ENCODE measurements at places on chromosomes 2 and 18.

DNA sequence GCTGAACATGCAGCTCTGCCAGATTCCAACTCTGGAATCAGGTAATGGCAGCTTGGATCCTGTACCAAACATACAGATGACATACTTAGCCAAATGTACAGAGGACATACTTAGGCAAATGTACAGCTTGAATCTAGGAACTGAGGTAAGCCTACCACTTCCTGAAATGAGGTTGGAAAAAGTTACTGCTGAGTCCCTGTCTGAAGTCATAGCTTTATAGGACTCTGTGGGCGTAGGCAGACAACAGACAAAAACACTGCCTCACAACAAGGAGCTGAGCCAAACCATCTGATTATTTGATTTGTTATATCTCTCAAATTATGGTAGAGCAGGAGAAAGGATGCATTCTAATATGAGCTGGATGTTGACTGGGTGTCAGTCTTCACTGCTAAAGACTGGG lies 290.2 kb upstream of the TCF4 start:
- no peak for DNase-seq

DNA sequence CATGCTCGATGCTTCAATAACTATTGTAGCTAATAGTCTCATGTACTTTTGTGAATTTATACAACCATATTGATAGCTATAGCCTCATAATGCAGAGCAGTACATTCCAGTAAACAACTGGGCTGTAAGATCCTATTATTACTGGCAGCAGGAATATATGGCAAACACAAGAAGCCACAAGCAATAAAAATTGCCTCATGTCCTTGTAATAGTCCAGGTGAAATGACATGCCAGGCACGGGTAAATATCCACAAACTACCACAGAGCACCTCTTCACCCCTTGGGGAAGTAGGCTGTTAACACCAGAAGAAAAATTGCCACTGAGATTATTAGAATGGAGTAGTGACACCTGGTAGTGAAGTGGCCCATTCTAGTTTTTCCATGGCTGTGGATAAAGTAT lies 158.3 kb downstream of the MTX2 start:
- DNase-seq = no peak

GRCh38 chr2:100182494-100183361 lies 40.3 kb upstream of the AFF3 start:
- DNase-seq = no peak

DNA sequence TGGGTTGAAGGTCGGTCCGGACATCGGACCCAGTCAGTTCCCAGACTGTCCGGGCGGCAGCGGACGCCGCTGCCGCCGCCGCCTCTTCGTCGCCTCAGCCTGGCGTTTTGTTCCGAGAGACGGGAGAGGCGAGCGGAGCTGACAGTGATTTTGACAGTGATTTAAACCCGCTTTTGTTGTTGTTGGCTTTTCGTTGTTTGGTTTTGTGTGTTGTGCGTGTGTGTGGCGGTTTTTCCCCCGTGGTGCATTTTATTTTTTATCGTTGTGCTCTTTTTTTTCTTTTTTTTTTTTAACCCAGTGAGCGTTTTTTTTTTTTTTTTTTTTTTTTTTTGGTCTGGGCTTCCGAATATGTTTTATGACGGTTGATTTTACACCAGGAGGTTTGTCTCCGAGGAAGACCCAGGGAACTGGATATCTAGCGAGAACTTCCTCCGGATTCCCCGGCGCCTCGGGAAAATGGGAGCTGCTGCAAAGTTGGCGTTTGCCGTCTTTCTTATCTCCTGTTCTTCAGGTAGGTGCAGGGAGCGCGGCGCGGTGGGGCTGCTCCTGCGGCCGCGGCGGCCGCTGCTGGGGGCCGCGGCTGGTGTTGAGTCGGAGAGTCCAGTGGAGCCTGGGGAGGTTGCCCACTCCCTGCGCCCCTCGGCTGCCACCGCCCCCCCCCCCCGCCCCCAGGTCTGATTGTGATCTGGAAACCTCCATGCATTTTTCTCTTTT lies at the start of gene ACVR2A:
Gene ACVR2A, plus strand, starts transcription at position 333 of the 714 bp plus-strand sequence. Its CDS starts 124 bp downstream, at position 457.
- peak; percentile 35 for DNase-seq

GRCh38 chr18:54718408-54718773 lies 109.9 kb upstream of the RAB27B start:
- no peak for DNase-seq

DNA sequence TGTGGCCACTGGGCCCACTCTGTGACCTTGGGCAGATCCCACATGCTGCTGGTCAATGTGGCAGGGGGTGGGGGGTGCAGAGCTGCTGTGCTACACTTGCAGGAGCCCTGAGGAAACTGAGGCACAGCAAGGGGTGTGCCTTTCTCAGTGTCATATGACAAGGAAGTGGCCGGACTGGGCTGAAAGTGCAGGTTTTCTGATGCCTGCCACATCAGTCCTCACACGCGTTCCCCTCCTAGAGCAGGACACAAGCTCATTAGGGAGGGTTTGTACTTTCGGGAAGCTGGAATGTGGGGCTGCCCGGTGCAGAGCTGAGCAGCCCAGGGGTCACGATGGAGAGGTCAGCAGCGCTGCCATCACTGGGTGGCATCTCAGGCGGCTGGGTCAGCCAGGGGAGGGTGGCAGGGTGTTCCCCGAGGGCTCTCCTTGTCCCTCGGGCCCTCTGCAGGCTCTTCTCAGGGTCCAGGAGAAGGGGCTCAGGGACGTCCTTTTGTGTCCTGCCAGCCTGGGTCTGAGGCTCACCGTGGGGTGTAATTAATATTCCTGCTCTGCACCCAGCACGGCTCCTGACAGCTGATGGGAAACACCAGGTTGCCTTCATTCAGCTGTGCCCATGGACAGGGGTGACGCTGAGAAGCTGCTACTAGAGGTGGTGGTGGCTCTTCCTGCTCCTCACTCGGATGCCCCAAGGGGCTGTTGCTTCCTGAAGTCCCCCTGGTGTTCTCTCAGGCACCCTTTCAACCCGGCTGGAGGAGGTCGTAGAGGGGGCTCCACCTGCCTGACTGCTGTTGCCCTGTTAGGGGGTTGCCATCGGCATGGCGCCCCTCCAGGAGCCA lies 62.1 kb upstream of the HDAC4 start:
- DNase-seq = no peak

DNA sequence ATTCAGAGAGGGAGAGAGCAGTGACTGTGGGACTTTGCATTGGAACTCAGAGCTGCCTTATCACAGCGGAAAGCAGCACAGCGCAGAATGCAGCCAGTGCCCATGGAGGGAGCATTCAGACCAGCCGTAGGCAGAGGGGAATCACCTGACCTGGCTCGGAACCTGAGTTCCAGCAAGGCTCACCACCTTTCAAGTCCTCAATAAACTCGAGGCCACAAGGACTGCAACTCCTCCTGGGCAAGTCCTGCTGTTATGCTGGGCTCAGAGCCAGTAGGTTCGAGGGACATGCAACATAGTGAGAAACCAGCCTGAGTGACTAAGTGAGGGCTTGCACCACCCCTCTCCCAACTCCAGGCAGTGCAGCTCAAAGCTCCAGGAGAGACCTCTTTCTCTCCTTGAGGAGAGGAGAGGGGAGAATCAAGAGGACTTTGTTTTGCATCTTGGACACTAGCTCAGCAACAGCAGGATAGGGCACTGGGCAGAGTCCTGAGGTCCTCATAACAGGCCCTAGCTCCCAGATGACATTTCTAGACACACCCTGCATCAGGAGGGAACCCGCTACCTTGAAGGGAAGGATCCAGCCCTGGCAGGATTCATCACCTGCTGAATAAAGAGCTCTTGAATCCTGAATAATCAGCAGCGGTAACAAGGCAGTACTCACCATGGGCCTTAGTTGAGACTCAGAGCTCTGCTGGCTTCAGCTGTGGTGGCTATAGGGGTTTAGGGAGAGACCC lies 136.8 kb upstream of the OTOS start:
- DNase-seq = peak; percentile 1

- DNase-seq = no peak
These were observed 183.5 kb upstream of the OSR1 start for GRCh38 chr2:19541884-19542283.

DNA sequence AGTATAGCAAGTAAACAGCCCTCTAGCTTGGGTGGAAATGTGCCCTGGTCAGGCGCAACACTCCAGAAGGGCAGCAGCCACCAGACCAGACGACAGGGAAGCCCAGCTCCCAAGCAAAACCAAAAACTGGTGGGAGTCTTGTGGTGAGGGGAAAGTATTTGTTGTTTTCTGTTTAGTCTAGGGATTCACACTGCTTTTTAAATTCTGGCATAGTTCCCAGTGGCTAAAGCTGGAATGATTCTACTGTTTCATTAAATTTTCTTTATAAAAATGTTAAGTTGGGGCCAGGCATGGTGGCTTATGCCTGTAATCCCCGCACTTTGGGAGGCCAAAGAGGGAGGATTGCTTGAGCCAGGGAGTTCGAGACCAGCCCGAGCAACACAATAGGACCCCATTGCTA lies 38.5 kb downstream of the MERTK start:
- no peak for DNase-seq

GRCh38 chr18:48815179-48815515 lies 135.6 kb downstream of the SMAD7 start:
- no peak for DNase-seq

DNA sequence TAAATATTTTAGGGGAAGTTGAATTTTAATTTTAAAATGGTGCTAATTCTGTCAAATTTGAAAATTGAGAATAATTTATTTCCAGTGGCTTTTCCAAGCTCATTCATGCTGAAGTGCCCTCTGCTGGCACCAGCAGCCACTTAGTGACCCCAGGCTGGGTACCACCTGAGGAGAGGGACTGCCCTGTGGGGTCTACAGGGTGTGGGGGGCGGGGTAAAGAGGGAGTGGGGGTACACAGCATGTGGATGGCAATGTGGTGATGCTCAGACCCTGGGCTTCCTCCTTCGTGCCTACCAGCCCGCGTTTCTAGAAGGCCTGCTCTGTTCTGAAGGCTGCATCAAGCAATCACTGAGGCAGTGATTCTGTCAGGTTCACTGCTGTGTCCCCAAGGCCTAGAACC lies 45.1 kb upstream of the SCLY start:
- DNase-seq = no peak

DNA sequence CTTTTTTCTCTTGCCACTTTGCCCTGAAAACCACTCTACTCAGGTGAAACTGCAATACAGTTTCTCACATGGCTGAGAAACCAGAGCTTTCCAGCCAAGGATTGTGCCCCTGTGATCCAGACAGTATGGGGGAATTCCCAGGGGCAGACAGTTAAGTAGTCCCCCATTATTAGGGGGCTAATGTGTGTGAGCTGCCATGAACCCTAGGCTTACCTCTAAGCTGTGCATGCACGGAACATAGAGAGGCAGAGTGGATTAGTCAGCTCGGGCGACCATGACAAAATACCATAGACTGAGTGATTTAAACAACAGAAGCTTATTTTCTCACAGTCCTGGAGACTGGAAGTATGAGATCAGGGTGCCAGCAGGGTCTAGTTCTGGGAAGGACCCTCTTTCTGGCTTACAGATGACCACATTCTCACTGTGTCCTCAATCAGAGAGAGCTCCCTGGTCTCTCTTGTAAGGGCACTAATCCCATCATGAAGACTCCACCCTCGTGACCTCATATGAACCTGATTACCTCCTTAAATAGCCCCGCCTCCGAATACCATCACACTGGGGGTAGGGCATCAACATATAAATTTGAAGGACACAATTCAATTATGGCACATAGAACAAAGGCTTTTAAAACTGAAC lies 215.1 kb downstream of the EIPR1 start:
- no peak for DNase-seq

GRCh38 chr2:15119722-15120175 lies 441.4 kb downstream of the NBAS start:
- DNase-seq = no peak

DNA sequence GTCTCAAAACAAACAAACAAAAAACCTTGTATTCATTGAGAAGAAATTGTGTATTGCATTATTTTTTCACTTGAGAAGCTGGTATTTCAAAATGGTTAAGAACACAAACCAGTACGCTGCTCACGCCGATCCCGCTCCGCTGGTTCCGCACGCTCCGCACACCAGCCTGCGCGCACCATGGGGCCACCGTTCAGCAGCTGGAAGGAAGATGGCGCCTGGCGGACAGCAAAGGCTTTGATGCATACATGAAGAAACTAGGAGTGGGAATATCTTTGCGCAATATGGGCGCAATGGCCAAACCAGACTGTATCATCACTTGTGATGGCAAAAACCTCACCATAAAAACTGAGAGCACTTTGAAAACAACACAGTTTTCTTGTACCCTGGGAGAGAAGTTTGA lies 75.7 kb downstream of the RBM43 start:
- no peak for DNase-seq

DNA sequence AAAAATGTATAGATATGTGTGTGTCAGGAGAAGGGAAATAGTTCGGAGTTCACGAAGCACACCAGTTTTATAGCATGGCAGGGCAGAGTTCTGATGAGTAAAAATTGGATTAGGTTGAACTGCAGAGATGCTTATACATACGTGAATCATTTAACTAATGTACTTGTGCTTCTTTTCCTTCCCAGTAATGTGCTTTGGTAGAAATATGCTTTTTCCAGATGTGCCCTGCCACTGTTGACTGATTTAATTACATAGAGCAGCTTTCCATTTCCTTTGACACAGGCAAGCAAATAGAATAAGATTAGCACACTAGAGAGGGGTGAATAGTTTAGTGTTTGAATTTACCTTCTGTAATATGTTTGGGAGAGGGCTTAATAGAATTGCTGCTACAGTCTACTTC lies 28.9 kb upstream of the ARMC9 start:
- DNase-seq = no peak

GRCh38 chr2:99389371-99389770 lies 52.2 kb downstream of the EIF5B start:
- no peak for DNase-seq

DNA sequence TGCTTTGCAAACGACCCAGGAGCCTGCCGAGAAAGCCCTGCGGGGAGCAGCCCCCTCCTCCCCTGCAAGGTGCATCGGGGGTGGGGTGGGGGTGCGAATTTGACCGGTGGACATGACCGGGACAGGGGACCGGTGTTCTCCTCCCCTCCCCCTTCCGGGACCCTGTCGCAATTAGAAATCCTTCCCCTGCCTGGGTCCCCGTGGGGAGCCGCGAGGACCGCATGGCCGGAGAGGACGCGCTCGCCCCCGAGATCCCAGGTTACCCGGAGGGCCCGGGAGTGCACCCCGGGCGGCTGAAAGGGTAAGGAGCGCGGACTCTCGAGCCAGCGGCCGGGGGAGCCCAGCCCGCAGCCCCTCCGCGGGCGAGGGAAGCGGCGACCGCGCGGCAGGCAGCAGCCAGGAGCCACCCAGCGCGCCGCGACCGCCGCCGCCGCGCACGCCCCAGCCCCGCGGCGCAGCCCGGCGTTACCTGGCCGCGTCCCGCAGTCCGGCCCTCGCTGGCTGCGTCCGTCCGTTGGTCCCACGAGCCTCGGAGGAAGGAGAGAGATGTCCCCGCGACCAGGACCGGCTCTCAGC lies 482 bp downstream of the DLGAP1 start:
- DNase-seq = no peak

- DNase-seq = no peak
These were observed 639.8 kb upstream of the ZEB2 start for GRCh38 chr2:145159676-145160075.
